CD4-positive, alpha-beta T cell treated with Interleukin-4 for 1 hour (primary cell): ENCODE measurements at places on chromosomes 7 and 10.

GRCh38 chr7:105352901-105353668, 35.6 kb downstream of the SRPK2 start:
- no peak for DNase-seq

DNA sequence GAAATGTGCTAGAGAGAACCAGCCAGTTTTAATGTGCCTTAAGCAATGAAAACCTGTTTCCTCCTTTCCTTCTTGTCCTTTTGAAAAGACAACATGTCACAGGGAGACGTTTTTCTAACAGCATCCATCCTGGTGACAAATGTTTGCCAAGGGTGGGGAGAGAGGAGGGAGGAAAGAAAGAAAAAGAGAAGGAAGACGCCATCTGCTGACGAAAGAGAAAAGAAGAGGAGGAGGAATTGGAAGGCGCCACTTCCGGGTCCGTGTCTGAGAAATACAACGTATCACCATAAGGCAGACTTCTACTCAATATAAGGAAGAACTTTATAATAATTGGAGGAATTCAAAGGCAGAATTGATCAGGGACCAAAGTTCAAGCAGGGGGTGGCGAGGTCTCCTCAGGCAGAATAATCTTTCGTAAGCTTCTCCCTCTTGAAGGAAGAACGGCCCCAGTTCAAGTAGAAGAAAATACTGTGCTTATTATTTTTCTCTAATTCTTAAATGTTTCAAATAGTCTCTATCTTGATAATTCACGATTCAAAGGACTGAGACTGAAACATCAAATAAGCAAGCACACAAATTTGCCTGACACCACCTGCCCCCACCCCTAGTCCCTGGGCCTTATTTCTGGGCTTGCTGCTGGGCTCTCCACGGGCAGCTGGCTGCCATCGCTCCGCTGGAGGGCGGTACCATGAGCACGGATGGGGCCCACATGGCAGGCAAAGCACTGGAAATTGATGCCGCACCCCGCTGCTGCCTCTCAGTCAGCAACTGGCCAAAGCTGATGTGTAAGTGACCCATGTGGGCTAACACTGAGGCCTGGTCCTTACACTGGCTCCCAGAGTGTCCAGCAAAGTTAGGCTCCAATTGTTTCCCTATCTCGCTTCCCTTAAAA, 273.7 kb upstream of the KLF14 start:
- DNase-seq = peak; percentile 70

- no peak for DNase-seq
Measured at GRCh38 chr7:55787796-55788195, 74.8 kb downstream of the SEPTIN14 start.

- DNase-seq = no peak
Measured at GRCh38 chr7:132109769-132110168, 466.5 kb downstream of the PLXNA4 start.

DNA sequence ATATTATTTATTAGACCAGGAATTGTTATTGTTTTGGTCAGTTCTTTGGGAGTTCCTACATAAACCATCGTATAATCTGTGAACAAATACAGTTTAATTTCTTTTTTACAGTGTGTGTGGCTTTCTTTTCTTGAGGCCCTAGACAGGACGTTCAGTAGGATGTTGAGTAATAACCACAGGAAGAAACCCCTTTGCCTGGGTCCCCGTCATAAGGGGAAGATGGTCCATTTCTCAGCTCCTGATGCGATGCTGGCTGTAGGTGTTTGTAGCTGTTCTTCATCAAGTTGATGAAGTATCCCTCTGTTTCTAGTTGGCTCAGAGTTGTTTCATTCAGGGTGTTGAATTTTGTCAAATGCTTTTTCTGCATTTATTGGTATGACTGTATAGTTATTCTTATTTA, 219.7 kb upstream of the ADARB2 start:
- no peak for DNase-seq

DNA sequence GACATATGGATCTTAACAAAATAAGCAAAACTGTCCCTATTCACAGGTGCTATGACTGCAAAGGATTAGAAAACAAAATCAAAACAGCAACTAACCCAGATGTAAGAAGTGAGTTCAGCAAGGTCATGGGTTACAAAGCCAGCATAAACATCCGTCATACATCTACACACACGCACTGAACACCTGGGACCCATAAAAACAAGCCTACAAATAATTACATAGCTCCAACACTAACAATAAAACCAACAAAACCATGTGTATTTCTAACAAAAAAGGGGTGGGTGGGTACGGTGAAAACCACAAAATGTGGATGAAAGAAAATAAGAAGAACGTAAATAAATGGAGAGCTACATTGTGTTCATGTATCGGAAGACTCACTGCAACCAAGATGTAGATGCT, 256.8 kb downstream of the ELFN1 start:
- DNase-seq = peak; percentile 39

DNA sequence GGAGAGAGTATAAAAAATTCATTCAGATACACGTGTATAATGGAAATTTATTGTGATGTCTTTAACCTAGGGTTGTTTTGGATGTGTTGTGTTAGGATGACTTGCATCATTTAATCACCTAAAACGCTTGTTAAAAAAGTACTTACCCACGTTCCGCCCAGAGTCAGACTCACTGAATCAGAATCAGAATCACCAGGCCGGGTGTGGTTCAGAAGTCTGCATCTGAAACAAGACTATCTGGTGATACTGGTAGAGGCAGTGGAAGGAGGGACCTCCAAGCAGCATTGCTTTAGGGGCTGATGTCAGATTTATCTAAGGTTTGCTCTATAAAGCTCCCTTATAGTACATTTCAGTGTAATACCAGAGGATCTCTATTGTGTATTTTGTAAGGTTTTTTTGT, 20.5 kb upstream of the PLXDC2 start:
- DNase-seq = no peak

DNA sequence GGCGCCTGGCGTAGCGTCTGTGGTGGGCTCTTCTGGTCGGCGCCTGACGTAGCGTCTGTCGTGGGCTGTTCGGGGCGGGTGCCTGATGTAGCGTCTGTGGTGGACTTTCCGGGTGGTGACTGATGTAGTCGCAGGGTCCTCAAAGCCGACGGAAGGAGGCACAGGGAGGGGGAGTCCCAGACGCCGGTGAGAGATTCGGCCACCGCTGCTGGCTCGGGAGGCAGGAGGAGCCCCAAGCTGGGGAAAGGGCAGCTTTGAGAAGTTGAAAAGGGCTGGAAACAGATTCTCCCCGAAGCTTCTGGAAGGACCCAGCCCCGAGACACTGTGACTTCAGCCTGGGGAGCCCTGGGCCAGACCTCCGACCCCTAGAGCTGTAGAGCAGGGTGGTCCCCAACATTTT, 105.7 kb downstream of the DNAJB6 start:
- DNase-seq = no peak

DNA sequence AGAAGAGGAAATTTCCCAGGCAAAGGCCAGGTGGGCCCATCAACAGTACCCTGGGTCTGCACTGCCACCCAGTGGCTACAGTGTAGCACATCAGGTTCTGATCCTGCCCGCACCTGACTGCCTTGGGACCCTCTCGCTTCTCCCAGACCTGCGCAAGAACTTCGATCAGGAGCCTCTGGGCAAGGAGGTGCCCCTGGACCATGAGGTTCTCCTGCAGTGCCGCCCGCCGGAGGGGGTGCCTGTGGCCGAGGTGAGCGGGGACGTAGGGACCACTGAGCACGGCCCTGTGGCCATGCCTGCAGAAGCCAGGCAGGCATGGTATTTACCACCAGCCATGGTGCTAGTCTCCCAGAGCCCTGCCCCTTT, 33.9 kb upstream of the SLC29A3 start:
- peak; percentile 26 for DNase-seq

- no peak for DNase-seq
Measured at GRCh38 chr7:114921631-114922025, 266 bp upstream of the MDFIC start.

DNA sequence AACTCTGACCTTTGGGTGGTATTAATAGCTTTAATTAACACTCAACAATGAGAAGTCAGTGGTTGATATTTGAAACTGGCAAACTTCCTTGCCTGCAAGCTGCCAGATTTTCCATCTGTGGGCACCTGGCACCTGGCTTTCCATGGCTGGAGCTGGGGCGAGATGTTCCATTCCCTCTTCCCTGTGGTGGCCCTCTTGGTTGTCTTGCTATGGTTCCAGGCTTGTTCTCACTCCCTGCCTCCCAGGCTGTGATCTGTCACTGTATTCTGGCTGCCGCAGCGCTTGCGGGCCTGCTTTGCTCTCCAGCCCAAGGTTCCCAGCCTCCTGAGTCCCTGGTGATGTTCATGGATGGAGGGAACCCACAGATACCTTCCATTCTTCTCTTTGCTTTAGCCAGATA, 201.0 kb downstream of the FRMD4A start:
- no peak for DNase-seq

DNA sequence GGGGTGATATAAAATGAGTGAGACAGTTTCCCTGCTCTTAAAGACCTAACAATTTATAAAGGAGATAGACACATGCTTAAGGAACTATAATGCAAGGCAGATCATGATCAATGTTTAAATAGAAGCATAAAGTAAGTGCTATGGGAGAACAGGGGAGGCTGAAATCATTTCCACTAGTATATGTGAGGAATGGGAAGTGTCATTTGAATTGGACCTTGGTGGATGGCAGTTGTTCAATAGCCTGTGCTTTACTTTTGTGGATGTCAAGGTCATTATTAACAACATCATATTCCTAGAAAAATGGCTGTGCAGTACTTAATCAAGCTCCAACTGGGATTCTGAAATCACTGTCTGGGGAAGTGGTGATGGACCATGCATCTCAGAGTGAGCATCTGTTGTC, 14.7 kb downstream of the NPY start:
- DNase-seq = no peak

DNA sequence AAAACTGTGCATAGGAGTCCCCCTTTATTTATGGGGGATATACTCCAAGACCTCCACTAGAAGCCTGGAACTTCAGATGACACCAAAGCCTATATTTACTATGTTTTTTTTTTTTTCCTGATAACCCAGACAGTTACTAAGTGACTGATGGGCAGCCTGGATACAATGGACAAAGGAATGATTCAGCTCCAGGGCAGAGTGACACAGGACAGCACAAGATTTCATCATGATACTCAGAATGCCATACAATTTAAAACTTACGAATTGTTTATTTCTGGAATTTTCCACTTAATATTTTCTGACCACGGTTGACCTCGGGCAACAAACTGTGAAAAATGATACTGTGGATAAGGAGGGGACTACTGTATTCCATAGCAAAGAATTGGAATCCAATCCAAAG, 843.6 kb downstream of the PCDH15 start:
- DNase-seq = no peak

GRCh38 chr10:97927622-97928021, 78.0 kb downstream of the GOLGA7B start:
- no peak for DNase-seq

DNA sequence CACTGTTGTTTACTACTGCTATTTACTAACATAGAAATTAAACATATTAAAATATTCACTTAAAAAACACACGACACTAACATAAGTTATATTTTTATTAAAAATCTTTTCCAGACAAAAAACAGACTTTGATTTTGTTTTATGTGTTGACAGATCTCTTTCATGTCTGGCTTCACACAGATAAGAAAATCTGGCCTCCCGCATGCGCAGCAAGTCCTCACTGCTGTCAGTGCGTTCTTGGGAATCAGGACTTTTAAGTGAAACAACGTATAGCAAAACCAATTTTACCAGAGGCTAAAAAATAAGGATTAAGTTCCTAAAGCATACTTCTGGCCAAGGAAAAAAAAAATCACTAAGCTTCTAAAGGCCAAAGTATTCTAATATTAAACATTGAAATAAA, 1.2 kb upstream of the IDI1 start:
- peak; percentile 52 for DNase-seq

DNA sequence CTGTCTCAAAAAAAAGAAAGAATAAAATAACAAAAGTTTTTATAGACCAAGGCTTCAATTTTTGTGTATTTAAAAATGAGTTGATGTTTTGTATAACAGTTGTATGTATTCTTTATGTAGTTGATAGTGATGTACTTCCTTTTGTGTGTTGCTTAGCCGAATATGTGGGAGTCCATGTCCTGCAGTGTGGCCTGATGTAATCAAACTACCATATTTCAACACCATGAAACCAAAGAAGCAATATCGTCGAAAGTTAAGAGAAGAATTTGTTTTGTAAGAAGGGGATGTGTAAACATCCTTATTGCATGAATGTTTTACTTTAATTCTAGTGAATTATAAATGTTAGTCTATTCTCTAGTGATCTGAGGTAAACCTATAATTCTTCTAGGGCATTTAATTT, 56.6 kb downstream of the MPLKIP start:
- DNase-seq = no peak

DNA sequence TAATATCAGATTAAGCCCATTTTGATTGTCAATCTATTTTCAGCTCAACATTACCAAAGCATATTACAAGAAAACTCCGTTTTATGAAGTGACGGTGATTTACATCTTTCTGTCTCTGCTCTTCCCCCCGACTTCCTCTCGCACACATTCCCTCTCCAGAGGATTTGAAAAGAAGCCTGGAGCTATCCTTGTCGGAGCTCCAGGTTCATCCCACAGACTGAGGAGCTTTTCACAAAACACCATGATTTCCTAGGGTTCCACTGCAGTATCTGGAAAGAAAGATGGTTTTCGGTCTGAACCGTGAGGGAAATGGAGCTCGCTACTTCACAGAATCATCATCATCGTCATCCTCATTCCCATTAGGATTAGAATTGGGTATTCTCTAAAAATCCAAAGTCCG, 655.5 kb upstream of the MGMT start:
- no peak for DNase-seq

DNA sequence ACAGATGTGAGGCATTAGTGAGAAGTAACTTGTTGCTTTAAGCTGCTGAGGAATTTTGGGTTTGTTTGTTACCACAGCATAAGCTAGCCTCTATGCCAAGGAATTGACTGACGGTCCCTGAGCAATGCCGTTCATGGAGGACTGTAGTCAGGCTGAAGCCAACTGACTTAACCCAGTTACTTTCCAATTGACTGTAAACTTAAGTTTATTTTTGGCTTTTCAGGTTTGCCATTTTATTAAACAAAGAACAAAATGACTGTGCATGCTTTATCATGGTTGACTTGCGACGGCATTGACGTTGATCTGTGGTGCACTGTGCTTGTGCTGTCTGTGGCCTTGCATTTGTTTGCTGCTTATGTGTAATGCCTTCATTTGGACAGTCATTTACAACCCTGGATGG, 53.5 kb downstream of the DNAJB9 start:
- DNase-seq = no peak

GRCh38 chr10:48740015-48740707, 55.5 kb downstream of the WDFY4 start:
- no peak for DNase-seq

GRCh38 chr7:136953386-136953785, 84.9 kb downstream of the CHRM2 start:
- DNase-seq = no peak

GRCh38 chr7:143497008-143497795, 19.5 kb downstream of the TAS2R41 start:
- DNase-seq = no peak

- no peak for DNase-seq
Measured at GRCh38 chr10:58647376-58648112, 134.9 kb downstream of the BICC1 start.

GRCh38 chr10:23694446-23694920, 255.6 kb downstream of the OTUD1 start:
- no peak for DNase-seq

DNA sequence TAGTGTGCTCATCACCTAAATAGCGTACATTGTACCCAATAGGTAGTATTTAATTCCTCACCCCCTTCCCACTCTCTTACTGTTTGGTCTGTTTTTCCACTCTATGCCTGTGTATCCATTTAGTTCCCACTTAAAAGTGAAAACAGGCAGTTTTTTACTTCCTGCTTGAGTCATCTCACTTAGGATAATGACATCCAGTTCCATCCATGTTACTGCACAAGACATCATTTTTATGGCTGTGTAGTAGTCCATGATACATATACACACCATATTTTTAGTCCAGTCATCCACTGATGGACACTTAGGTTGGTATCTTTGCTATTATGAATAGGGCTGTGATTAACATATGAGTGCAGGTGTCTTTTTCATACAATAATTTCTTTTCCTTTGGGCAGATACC, 10.1 kb downstream of the STK17A start:
- no peak for DNase-seq
